ENCODE measurements at places on chromosomes 2 and 18. TPM values are rescaled to one million over a fixed set of nuclear protein-coding genes. Genes with fewer than 3 reads are reported as not detected.

GRCh38 chr2:226647621-226648518, 151.8 kb downstream of the IRS1 start:
- no peak for DNase-seq

GRCh38 chr2:1922402-1923025, 178.2 kb upstream of the PXDN start:
- no peak for DNase-seq

DNA sequence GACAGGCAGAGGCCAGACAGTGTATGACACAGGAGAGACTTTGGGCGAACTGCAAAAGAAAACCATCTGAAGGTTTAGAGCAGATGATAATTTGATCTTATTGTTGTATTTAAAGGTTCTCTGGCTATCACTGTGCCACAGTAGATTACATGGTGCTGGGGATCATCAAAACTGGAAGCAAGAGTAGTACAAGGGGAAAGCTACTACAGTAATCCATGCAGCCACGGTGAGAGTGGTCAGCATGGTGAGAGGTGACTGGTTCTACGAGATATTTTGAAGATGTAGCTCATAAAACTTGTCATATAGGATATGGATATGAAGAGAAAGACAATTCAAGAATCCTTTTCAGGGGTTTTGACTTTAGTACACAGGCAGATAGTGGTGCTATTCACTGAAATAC, 194.8 kb upstream of the GULP1 start:
- DNase-seq, result no peak

GRCh38 chr2:152587187-152587947, 129.9 kb downstream of the PRPF40A start:
- DNase-seq, result no peak

The PEX13 gene
- 45.1 TPM for total RNA-seq

GRCh38 chr2:168560817-168561499, 104.9 kb downstream of the CERS6 start:
- DNase-seq, result no peak

DNA sequence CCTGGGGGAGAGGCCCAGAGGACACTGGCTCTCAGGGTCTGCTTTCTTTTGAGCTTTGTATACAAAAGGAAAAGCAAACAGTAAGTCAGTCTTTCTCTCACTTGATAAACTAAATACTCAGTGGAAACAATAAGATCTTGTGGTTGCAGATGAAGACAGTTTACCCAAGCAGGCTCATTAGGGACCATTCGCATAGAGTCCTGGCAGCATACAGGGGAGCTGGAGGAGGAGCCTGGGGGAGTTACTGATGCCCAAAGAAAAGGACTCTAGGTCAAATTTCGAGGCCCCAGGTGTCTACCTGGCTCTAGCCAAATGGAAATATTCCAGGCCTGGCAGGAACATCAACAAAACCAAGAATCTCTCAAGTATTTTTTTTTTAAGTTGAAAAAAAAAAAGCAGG, 225.3 kb downstream of the CNTNAP5 start:
- no peak for DNase-seq

DNA sequence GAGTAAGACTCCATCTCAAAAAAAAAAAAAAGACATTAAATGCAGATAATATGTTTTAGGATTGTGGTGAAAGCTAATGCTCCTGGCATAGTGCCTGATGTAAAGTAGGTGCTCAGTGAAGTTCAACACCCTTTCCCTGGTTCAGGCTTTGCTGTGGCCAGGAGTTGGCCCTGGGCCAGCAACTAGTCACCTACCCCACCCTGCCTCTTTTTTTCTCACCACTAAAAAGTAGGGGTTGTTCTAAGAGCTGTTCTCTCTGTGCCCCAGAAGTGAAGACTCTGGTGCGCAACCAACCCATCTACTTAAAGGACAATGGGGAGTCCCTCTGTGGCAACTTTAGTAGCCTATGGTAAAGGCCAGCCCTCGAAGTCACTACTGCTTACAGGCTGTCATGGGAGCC, 75.9 kb downstream of the DNMT3A start:
- peak; percentile 54 for DNase-seq

DNA sequence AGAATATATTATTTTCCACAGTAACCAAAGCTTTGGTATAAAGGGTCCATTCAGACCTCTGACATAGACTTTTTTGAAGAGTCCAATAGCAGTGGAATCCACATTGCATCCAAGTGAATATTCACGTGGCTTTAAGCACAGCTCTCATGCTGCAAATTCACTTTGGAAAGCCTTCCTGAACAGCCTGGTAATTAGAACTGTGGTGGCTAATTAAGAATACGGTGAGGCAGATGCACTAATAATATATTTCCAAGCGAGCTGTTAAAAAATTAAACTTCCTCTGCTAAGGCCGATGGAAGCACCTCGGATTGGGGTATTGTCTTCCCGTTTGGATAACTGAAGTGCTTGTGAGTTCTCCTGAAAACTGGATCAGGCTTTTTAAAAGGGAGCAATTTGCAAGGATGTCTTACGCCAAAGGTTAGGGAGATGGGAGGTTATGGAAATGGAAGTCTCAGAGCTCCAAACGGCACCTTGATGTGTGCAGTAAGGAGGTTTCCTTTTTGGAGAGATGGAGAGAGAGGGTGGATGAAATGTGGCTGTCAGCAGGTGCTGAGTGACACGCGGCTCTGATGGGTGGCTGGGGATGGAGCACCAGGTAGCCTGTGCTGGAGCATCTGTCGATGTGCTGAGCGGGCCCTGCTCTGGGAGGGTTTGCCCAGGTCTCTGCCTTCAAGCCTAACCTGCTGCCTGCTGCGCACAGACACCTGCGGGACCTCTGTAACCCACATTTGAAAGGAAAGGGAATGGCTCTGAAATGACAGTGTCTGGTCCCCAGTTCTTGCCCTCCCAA, 37.5 kb downstream of the CABLES1 start:
- DNase-seq, result no peak

The LYPD6B gene
- 3.2 TPM for total RNA-seq

The SLC19A3 gene
- total RNA-seq, result 56.5 TPM

DNA sequence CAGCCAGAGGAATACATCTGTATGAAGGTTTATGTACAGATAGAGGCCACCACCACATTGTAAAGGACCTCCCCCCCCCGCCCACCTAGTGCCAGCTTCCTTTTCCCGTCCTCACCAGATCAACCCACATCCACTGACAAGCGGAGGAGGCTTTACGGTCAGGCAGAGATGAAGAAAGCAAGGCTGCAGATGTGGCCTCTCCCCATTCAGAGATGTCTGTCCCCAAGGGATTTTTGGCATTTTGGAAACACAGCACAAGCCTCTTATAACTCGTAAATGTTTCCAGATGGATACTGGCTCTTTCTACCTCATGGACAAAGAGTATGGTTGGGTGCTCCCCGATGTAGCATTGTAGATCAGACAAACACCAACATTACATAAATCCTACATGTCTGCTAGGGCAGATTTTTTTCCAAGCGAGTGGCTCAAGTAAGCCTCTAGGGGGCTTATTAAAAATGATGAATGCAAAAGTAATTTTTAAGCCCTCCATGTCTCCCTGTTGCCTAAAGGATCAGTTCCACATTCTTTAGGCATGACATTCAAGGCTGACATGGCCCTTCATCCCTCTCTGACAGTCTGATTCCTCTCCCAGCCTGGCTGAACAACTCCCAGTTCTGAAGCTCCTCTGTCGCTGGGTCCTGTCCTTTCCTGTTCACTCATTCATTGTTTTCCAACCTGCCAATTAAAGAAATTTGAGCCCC, 11.7 kb downstream of the VIT start:
- DNase-seq, result no peak

DNA sequence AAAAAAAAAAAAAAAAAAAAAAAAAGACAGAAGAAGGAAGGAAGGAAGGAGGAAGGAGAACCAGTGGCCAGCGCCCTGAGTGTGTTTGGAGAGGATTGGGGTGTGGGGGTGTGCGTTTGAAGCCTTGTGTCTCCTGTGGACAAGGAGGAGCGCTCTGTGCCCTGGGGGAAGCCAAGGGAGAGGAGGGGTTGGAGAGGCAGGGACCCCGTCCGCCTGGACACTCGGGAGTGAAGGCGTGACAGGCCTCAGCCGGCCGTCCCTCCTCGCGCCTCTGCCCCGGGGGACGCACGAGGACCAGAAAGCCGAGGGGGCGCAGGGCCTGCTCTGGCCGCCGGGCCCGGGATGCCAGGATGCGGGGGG, 44.9 kb downstream of the SERTAD2 start:
- peak; percentile 54 for DNase-seq

- no peak for DNase-seq
These were observed 229.7 kb downstream of the IKZF2 start for GRCh38 chr2:212921711-212922110.

DNA sequence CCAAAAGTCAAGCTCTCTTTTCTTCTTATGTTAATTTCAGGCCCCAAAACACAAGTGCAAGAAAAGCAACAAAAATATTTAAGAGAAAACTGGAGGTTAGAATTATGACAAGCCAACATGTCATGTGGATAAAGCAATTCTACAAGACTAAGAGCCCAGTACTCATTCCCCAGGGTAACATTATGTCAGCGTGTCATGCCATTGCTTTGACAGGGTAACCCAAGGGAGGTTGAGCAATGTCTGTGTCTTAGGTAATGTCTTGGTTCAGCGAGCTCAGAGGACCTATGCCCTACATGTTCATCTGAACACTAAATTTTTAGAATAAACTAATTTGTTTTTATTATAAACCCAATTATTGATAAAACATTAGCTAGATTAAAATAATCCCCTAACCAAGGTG, 173.2 kb upstream of the ZNF804A start:
- no peak for DNase-seq

DNA sequence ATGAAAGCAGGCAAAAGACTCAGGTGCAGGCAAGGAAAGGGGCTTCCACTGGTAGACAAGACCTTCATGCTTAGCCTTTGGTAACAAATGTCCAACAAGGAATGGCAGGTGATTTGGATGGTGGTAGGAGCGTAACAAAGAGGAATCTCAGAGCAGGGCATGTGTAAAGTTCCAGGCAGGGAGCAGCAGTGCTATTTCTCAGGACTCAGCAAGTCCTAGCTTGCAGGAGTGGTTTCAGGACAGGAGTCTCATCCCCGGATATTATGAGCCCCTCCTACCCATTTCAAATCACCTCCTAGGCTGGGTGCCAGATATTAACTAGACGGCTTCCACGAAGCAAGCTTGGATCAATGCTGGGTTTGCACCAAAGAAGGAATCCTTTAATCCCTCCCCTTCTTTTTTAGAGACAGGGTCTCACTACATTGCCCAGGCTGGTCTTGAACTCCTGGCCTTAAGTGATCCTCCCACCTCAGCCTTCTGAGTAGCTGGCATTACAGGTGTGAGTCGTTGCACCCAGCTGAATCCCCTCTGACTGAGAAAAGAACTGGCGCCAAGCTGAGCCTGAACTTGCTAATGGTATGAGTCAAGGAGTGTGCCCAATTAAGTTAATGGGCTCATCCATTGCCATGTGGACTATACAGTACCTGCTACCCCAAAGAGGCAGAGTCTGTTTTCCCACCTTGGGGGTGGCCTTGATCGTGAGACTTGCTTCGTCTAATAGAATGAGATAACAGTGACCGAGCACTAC, 190.3 kb downstream of the ARL4C start:
- DNase-seq, result no peak

GRCh38 chr18:66553824-66554223, 50.1 kb downstream of the CDH19 start:
- DNase-seq, result no peak

The NR4A2 gene
- total RNA-seq, result 4.2 TPM

DNA sequence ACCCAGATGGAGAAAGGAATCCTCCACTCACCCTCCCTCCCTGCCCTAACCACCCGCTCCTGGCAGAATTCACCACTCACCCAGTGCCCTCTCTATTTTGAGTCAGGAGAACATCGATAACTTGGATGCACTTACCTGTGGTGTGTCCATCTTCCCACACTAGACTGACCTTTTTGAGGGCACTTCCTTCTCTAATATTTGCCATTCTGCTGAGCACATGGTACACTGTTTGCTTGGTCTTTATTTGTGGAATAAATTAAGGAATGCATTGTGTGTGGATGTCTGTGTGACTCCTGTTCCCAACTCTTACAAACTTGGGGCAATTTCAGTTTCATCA, 133.7 kb downstream of the ACKR3 start:
- DNase-seq, result no peak

The SH3RF3 gene
- total RNA-seq, result 9.7 TPM

- DNase-seq, result no peak
These were observed 430.0 kb downstream of the SLC4A3 start for GRCh38 chr2:220057391-220057790.

The NXPH2 gene
- total RNA-seq, result not detected

- DNase-seq, result peak; percentile 65
These were observed 1.3 kb upstream of the ACKR3 start for GRCh38 chr2:236568068-236568921.

GRCh38 chr2:241502281-241502680, 6.1 kb downstream of the STK25 start:
- no peak for DNase-seq

- DNase-seq, result no peak
These were observed 206.8 kb upstream of the FBXO11 start for GRCh38 chr2:48112911-48113680.

DNA sequence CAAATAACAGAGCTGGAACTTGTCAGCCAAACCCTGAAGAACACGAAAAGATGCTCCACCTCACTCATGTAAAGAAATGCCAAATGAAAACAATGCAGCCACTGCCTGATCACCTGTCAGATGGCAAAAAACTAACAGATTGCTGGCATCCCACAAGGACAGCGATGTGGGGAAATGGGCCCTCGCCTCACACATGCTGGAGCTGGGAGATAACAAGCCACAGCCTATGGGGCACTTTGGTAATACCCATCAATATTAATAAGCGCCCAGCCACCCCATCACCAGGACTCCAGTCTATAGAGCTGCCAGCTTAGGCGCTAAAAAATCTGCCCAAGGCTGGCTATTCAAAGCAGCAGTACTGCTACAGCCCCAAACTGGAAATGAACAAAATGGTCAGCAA, 27.0 kb downstream of the TFCP2L1 start:
- DNase-seq, result no peak

DNA sequence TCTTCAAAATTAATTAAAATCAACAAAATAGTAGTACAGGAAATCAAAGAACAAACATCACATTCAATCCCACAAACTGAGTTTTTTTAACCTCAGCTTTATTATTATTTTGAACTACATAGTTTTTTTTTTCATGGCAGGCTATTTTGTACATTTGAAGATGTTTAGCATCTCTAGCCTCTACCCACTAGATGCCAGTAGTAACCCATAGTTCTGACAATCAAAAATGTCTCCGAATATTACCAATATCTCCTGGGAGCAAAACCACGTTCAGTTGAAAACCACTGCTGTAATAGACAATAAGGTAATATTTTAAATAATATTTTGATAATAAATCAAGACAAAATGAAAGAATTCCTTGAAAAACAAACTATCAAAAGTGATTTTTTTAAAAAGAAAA, 702.6 kb upstream of the LRRTM1 start:
- no peak for DNase-seq

The IHH gene
- 4.4 TPM for total RNA-seq

All from lung (tissue), 17 donors.